ENCODE measurements at places on chromosomes 7 and 10.

DNA sequence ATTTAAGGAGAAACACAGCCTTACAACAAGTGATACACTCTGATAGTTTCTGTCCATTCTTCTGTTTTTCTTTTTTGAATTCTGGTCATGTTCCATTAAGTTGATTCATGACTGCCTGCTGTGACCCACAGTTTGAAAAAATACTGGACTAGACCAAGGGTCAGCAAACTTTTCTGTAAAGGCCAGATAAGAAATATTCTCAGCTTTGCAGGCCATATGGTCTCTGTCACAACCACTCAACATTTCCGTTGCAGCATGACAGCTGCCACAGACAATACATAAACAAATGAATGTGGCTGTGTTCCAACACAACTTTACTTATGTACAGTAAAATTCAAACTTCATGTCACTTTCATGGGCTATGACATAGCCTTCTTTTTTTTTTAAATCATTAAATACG is 156.7 kb downstream of the PLXNA4 start:
- no peak for DNase-seq

GRCh38 chr7:98165827-98166667 is 45.2 kb upstream of the BHLHA15 start:
- peak; percentile 28 for DNase-seq

GRCh38 chr7:128422842-128423241 is 13.1 kb upstream of the IMPDH1 start:
- peak; percentile 64 for DNase-seq

GRCh38 chr7:42902331-42902730 is 9.5 kb downstream of the C7orf25 start:
- DNase-seq: no peak

DNA sequence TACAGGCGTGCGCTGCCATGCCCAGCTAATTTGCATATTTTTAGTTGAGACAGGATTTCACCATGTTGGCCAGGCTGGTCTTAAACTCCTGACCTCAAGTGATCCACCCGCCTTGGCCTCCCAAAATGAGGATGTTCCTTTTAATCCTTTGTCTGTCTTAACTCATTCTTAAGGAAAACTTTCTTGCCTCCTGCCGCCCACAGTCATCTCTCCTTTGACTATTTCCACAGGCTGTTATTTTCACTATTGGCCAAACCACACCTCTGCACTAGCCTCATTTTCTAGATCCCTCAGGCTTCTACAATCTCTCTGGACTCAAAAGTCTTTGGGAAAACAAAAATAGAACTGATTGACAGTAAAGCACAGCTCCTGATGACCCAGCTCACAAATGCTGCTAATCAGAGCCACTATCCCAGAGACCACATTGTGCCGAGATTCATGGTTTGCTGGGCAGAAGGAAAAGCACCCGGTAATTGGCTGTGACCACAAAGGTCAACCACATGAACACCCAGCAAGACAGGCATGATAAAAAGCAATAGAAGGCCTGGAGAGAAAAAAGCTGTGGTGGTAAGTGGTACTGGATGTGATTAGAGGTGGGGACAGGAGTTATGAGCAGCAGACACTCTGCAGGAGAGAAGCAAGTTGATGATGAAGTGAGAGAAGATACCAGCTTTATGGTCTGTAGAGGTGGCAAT is 44.1 kb upstream of the ZNRF2 start:
- no peak for DNase-seq

GRCh38 chr10:10318856-10319255 is 698.8 kb upstream of the CELF2 start:
- no peak for DNase-seq

DNA sequence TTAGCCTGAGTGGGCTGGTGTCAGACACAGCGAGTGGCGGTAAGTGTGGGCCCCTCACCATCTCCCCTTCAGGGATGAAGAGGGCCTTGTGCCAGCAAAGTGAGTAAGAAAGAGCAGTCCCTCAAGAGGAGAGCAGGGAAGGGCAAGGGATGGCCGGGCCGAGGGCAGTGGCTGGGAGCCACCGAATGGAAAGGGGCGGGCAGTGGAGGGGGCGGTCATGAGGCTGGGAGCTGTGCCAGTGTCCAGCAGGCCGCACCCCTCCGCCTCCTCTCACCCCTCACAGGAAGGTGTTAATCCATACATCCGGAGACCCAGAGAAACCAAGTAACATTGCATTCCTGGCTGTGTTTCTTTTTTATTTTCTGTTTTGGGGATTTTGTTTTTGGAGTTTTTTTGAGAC is 28.6 kb upstream of the RASGEF1A start:
- DNase-seq: no peak

- no peak for DNase-seq
These were observed 174.3 kb downstream of the LCOR start for GRCh38 chr10:97006364-97006763.

DNA sequence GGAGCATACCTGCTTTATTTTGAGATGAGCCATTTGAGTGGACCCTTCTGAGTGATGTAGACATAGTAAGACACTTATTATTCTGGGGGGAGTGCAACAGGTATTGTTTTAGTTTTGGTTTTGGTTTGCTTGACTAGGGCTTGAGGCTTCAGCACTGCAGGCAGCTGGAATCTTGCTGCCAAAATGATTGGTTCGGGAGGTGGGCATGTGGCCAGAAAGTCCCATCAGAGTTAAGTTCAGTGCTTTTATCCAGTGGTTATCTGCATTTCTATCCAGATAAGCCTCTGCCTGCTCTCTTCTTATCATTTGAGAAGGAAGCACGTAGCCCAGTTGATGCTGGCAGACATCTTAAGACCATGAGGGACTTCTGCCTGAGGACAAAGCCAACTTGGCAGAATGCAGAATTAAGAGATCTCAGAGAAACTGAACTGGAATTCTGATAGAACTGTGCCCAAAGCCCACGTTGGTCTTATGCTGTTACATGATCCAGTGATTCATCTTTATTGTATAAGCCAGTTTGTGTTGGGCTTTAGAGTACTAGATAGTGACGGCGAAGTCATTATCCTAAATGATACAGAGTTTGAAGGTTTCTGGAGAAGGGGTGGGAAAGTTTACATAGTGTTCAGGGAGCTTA is 9.6 kb upstream of the JAZF1 start:
- no peak for DNase-seq

GRCh38 chr7:2210551-2211258 is 22.0 kb downstream of the MAD1L1 start:
- DNase-seq: no peak

All from T-helper 2 cell (primary cell).